ENCODE measurements at places on chromosomes 2 and 18.
A peak's percentile ranks its signal among the peaks of the same experiment; 100 is the strongest.

GRCh38 chr18:46609048-46609447 lies 48.0 kb downstream of the LOXHD1 start:
- DNase-seq = no peak

- no peak for DNase-seq
Measured at GRCh38 chr18:35695384-35695783, 113.8 kb downstream of the GALNT1 start.

- no peak for DNase-seq
Measured at GRCh38 chr2:182949572-182950189, 83.2 kb upstream of the FRZB start.

GRCh38 chr2:3141696-3142095 lies 235.9 kb downstream of the EIPR1 start:
- DNase-seq = no peak

DNA sequence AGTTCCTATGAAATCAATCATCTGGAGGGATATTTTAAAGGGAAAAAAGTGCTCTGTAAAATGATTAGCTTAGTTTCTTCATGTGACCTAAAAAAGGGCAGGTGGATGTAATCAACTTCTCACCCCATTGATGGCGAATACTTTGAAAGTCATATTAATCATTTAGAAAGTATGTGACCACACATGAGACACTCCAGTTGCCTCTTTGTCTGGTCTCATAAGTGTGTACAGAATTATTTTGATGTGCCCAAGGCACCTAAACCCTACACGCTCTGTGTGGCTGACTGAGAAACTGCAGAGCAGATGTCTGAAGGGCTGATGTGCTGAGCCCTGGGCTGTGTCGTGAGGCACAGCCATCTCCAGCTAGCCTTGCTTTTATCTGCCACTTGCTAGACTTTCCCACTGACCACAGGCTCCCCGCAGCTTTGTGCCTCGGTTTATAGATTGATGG lies 26.9 kb downstream of the SGPP2 start:
- no peak for DNase-seq

GRCh38 chr2:68119504-68119903 lies 38.2 kb upstream of the PNO1 start:
- DNase-seq = no peak

- DNase-seq = no peak
Measured at GRCh38 chr2:10137053-10137843, 14.7 kb downstream of the RRM2 start.

DNA sequence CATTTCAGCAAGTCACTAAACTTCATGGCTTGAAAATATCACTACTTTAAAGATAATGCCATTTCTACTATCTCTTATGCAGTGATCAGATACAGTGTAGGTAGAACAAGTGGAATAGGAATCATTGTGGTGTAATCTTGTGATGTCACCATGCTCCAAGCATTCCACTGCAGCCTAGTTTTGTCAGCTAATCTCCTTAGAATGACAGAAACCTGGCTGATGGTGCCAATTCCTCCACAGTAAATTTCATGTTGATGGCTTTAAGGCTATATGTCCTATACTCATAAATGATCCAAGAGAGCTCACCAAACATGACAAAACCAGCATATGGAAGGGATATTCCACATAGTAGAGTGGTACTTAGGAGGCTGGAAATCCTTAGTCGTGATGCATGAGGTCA lies 184.9 kb downstream of the PDE1A start:
- no peak for DNase-seq

DNA sequence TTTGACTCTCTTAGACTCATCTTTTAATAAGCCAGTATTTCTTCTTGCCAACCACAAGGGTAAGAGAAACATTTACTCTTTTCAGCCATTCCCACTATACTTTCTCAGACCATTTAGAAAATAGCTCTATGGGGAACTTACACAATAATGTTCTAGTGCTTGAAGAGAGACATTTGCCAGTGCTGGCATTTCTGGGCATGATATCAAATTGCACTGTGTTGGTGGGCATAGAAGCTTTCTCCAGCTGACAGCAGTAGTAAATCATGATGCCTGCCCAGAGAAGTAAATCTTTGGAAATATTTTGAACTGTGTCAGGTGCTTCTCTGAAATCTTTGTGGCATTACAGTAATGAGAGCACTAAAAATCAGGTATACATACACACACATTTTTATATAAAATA lies 346.6 kb downstream of the CBLN2 start:
- no peak for DNase-seq

DNA sequence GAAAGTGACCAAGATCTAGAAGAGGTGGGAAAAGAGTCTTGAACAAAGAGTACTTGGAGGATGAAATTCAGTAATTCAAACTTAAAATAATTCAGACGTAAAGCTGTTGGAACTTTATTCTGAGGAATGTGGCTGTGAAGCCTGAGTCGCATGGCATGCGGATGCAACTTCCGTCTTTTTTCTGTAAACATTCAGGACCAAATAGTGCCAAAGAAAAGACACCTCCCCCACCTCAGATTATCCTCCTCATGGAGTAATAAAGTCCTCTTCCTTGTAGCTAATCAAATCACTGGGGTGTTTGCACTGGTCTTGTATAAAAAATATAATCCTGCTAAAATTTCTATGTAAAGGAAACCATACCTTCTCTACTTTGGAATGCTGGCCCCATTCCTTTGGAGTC lies 790.4 kb downstream of the TSN start:
- DNase-seq = no peak

DNA sequence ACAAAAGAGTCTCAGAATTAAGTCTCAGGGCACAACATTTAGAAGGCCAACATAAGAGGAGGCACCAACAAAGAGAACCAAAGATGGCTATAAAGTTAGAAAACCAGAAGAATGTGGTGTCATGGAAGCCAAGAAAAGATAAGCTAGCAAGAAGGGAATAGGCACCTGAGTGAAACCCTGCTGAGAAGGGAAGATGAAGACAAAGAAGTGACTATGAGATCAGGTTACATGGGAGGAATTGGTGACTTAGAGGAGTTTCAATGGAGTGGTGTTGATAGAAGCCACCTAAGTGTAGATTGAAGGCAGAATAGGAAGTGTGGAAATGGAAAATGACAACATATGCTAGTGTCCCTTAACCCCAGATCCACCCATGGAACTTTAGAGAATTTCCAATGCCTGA lies 327.6 kb upstream of the KCNJ3 start:
- no peak for DNase-seq

GRCh38 chr18:49784427-49785185 lies 28.7 kb downstream of the ACAA2 start:
- no peak for DNase-seq

DNA sequence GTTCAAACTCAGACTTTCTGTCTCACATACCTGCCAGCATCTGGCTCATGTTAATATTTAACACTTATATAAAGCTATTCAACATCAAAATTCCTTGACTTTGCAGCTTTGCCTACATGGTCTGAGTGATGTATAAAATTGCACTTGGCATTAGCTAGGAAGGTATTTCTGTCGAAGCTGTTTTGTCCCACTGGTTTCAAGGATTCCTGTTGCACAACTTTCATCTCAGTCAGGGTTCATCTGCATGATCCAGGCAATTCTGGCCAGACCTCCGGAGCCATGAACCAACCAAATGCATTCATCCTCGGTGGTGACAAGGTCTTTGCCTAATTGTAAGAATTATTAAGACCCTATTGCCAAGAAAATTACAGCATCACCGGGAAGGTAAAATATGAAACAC lies 185.4 kb downstream of the ZEB2 start:
- DNase-seq = no peak

GRCh38 chr2:110113961-110114591 lies 1.5 kb downstream of the MALL start:
- DNase-seq = no peak

DNA sequence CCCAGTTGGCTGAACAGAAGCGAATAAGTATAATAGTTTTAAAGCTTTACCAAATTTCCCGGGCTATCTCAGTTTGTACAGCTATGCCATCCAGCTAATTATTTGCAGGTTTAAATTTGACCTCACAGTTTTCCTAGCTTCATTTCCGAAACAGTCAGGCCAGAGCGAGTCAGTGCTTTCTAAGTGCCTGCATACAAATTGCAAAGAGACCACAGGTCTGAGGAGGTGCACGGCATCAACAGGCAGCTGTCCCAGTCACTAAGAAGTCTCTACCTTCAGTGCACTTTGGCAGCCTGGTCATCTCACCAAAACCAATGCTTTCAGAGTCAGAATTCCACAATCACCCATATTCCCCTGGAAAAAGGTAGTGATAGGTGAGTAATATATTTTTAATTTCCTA lies 51.9 kb downstream of the LAMA1 start:
- no peak for DNase-seq

DNA sequence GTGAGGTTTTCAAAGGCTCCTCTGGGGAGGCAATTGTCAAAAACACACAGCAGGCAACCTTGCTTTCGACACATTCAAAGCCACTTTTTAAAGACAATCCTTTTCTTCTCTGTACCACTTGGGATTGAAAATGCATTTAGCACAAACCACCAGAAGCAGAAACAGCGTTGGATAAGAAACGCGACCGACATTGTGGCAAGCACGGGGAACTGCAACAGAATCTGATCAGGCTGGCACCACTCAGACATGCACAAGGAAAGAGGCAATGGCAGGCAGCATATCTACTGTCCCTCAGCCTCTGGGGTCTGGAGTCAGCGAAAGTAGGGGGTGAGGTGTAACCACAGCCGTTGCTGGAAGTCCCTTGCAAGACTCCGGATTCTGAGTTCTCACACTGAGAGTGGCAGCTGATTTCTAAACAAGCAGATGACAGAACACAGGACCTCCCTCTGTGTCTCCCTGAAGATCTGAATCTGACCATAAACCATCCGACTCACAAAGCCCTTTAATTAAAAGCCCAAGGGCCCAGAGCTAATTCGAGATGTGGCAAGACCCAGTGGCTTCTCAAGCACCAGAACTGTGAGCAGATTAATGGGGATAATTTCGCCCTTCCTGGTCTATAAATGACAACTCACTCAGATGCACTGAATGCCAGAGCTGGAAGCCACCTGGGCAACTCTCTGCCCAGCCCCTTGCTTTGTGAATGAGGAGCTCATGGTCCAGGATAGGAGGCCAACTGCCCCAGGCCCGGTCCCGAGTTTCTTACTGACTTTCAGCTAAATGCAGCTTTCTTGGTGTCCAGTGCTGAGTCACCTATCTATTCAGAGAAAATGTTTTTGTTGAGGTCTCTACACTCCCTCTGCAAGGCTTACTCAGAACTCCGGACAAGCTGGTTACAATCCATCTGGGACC lies 29.6 kb downstream of the CYRIA start:
- DNase-seq = no peak

DNA sequence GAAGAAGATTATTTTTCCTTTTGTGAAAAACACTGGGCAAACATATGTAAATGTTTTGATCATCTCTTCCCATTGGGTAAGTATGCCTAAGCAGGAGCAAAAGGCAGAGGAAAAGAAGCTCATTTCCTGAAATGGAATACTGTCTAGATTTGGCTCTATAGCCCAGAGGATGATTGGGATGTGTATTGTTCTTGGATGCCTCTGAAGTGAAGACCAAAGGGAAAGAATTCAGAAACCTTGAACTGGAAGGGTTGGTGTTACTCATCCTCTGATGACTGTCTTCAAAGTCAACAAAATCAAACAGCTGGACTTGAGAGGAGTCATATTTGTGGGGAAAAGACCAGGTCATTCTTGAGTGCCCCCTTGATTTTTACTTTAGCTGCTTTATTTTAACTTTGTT lies 112.6 kb upstream of the NT5C1B start:
- peak; percentile 50 for DNase-seq

DNA sequence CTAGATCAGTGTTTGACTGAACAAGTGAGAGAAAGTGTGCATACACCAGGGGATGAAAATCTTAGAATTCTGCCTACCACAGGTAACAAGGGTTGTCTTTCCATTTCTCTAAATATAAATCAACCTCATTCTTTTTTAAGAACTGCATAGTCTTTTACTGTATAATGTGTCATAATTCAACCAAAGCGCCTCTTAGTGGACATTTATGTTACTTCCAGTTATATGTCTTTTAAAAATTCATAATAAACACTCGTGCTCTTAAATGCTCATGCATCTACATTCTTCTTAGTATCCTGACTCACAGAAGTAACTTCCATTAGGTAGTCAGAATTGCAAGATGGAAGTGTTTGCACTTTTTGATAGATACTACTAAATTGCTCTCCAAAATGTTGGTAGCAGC lies 76.2 kb downstream of the CHRNA1 start:
- peak; percentile 14 for DNase-seq

- DNase-seq = no peak
Measured at GRCh38 chr18:47969816-47970215, 39.4 kb upstream of the SMAD2 start.

DNA sequence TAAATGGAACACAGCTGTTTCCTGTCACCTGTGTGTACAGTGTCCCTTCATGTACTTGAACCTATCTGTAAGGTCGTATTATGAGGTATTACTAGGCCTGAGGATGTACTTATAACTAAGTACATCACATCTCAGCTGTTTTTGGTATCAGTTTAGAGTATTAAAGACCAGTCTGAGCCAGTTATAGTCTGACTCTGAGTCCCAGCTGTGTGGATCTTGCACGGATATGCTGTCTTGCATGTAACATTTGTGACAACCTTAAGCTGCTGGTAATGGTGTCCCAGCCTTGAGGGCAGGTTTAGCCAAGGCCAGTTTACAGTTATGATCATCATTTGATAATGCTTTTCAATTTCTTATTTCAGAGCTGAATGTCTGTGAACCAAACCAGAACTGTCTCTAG lies 496.3 kb downstream of the SLC4A3 start:
- DNase-seq = no peak

GRCh38 chr18:51120809-51121596 lies 76.5 kb downstream of the MEX3C start:
- no peak for DNase-seq

Data from HS-5 (cell line).